ENCODE measurements at places on chromosomes 7 and 10.

DNA sequence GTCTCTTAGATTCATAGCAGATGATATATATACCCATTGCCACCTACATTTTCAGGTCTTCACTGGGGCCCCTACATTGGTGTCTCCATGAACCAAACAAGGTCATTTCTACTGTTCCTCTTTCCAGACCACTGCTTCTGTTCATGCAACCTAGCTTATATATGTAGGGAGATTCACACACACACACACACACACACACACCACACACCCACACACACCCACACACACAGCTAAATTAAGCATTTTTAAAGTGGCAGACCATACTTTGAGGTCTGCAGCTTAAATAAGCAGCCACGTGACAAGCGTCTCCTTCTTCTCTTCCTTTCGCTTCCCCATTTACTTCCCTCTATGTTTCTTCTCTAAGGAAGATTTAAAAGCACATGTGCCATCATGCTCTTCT is 70.0 kb upstream of the CC2D2B start:
- DNase-seq, result no peak

DNA sequence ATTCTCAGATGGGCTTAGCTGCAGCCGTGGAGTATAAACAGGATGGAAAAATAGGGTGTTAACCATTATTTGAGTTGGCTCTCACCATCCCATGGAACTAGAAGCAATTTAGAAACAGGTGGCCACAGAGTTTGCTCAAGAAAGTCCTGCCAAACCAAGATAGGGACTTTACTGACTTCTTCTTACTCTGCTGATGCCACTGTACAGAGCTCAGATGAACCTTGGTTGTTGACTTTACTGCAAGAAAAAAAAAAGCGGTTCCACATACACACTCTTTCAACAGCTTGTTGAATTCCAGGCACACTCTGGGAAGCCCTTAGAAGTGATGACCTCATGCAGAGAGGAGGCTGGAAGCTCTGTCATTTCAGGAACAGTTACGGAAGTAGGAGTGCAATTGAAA is 753.4 kb downstream of the NRG3 start:
- no peak for DNase-seq

- DNase-seq, result peak; percentile 62
These were observed 1.3 kb upstream of the SLC26A5 start for GRCh38 chr7:103447073-103447960.

- DNase-seq, result no peak
These were observed 913.3 kb upstream of the AUTS2 start for GRCh38 chr7:68684996-68685395.

- DNase-seq, result no peak
These were observed 158.9 kb upstream of the SP4 start for GRCh38 chr7:21269021-21269420.

DNA sequence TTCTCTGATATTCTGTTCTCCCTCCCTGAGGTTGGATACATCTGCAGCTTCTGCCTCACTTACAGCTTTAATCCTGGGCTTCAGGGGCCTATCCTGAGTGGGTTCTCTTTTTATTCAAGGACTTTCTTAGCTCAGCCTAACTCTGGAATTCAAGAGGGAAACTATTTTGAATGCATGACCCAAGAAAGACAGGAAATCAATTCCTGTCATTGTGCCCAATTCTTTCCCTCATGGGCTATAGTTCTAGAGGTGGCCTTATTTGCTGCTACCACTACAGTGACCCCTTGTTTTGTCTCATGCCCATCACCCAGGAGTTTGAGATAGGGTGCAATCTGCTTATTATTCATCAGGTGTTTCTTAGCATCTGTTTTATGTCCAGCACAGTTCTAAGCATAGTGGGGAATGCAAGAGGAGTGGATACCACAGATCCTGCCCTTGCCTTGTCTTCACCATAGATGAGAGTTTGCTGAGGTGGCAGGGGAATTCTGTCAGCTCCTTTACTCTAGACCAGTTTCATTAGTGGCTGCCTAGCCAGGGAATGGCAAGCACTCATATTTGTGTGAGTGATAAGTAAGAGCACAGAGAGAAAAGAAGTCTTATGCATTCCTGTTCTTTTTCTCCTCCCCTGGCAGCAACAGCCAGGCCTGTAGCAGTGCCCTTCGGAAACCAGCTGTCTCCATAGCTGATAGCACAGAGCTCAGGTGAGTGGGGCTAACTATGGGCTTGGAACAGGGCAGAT is 19.4 kb downstream of the STRIP2 start:
- no peak for DNase-seq

DNA sequence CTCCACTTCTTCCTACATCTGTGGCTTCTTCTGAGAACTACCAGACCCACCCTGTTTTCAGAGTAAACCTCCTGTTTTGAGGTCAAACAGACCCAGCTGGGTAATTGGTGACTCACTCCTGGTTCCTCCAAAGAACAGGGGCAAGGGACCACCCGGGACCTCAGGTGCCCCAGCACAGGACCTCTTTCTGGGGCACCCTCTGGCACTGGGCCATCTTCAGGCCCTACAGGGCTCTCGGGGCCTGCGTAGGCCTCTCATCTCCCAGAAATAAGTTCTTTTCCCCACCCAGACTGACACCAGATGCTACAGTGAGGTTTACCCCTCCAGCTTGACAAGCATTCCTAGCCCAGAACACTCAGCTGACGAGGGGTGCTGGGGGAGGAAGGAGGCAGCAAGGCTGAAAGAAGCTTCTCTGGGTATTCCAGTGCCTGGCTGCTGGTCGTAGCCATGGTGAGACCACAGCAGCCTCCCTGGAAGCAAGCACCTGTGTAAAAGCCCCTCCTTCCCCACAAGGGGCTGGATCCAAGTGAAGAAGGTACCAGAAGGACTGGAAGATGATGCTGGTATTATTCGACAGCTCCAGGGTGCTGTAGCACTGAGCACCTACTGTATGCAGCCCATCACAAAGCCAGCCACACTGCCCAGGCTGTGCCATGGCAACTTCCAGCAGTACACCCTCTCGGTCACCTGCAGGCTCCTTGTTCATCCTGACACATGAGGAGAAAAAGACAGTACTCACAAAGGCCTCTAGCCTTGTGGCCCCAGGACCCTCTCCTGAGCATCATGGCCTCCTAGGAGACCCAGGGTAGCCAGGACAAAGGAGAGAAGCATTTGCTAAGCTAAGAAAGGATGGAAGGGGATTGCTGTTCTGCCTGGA is 47.4 kb downstream of the ALOX5 start:
- peak; percentile 39 for DNase-seq

DNA sequence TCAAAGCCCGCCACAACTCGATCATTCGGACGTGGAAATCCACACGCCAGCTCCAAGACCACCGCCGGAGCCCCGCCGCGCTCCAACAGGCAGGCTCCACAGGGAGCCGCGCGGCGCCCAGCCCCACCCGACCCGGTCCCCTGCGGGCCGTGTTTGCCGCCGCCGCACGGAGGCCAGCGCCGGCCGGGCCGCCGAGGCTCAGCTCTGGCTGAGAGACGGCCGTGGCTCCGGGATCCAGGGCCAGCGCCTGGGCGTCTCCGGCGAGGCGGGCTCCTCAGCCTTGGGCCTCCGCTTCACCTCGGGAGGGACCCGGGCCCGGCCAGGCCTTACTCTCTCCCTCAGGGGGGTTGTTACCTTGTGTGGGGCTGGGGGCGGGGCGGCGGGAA is 333 bp downstream of the SMNDC1 start:
- no peak for DNase-seq

GRCh38 chr7:71385330-71385729 is 253.4 kb downstream of the GALNT17 start:
- no peak for DNase-seq

DNA sequence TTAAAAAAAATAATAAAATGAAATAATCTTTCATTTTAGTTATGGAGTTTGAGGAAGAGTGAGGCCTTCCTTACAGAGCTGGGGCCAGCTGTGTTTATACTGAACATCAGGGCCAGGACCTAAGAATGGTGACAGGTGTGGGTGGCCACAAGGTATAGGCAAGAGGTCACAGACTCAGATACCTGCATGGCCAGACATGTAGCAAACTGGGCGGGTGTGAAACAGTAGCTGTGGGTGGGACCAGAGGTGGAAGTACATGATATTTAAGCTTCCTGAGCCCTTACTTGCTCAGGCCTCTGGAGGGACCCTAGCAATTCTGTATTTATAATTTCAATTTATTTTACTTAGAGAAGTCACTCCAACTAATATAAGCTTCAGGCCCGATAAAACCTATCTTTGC is 27.7 kb upstream of the CAMK1D start:
- DNase-seq, result no peak

- DNase-seq, result peak; percentile 92
These were observed at the start of gene MAD1L1 for GRCh38 chr7:2232766-2233520. Gene MAD1L1, minus strand, starts transcription at chr7:2232945. Its CDS starts 2,812 bp downstream, at chr7:2230133.

GRCh38 chr10:30540276-30540675 is 89.3 kb downstream of the LYZL2 start:
- no peak for DNase-seq

GRCh38 chr7:29810297-29810696 is 4.0 kb downstream of the WIPF3 start:
- DNase-seq, result no peak

GRCh38 chr10:50883629-50884028 is 1.8 kb downstream of the A1CF start:
- DNase-seq, result no peak
